ENCODE measurements at places on chromosomes 4 and X.

DNA sequence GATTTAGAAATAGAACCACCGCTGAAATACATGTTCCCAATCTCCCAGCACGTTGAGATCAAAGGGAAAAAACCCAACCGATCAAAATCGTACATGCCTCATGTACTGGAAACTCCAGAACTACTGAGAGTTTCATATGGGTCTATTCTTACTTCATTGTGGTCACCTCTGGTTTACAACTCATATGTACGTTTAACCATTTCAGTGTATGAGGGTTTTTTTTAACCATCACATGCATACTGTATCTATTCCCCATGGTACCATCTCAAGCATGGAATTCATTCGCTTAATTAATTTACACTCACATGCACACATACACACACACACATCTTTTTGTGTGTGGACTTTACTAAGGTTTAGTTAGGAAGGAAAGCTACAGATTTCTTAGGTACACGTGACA, 46.0 kb upstream of the CLNK start:
- no peak for DNase-seq

GRCh38 chr4:44965435-44966095, 239.2 kb upstream of the GNPDA2 start:
- no peak for DNase-seq

- no peak for DNase-seq
These were observed 7.4 kb downstream of the DCAF8L2 start for GRCh38 chrX:27597508-27597907.

- DNase-seq = no peak
These were observed 641.8 kb downstream of the FSTL5 start for GRCh38 chr4:161522031-161522430.

DNA sequence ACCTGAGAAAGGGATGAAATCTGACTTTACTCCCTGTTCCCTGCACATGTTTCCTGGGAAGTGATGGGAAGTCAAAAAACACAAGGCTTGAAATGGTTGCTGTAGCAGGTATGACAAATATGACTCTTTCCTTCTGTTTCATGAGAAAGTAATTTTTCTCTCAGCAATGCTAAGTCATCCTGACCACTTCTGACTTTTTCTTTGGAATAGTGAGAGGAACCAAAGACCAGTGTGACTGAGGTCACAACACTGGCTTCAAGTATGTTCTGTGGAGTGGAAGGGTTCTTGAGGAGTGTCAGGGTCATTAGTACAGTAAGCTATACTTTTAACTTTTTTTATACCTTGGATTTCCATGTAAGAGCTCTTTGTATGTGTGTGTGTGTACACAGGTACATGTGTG, 225.3 kb downstream of the PPP3CA start:
- no peak for DNase-seq

DNA sequence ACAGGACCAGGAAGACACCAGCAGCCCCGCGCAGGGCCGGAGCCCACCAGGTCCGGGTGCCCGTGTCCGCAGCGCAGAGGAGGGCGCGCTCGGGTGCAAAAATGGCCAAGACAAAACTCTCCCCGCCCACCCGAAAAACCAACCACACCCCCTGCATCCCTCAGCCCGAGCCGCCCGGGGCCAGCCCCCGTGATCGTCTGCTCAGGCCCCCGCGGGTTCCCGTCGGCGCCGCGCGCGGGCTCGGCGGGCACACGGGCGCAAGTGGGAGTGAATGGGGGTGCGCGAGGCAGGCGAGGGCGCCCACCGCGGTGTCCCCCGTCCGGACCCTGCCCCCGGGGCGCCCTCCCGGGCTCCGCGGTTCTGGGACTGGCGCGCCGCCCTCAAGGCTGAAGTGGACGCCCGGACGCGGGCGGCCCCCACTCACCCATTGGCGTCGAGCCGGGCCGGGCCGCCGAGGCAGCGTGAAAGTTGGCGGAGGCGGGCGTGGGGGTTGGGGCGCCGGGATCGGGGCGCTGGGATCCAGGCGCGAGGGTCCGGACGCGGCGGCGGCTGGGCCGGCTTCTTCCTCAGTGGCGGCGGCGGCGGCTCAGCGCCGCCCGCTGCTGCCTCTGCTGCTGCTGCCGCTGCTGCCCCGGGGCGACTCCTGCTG, 393 bp downstream of the SH3KBP1 start:
- no peak for DNase-seq

DNA sequence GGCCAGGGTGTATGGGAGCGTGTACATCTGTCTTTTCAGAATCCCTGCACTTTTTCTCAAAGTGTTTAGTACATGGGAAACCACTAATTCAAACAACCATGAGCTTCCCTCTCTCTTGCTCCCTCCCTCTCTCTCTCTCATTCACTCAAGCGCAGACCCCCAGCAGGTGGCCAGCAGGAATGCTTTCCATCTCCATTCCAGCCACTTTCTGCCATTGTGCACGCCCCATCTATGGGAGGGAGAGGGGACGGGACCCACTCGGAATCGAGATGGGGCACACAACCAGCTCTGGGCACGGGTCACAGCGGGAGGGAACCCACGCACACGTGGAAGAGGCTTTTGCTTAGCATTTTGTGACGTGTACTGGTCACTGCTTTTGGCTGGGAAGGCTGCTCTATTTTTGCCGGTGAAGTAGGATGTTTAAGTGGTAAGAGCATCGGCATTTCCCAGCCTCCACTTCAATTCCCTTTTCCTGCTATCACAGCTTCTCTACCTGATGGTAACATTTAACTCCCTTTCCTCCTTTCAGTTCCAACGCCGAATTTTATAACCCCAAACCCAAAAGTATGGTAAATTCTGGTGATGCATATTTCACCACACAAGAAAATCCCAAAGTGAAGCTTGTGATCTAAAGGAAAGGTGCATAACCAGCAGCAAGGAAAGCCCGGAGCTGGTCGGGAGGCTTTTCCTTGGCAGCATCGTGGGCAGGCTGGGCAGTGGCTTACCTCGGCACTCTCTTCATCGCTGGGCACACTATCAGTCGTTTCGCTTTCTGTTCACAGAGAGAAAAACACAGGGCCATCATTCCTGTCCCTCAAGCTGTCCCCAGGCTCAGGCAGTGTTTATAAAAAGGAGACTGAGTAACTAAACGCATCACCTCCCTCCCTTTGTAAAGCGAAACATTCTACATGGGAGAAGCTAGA, 84.1 kb downstream of the IRF2 start:
- peak; percentile 55 for DNase-seq

- no peak for DNase-seq
These were observed 1.6 kb downstream of the SLC49A3 start for GRCh38 chr4:687048-687970.

- DNase-seq = no peak
These were observed 176.5 kb downstream of the FBXW7 start for GRCh38 chr4:152359208-152360044.

DNA sequence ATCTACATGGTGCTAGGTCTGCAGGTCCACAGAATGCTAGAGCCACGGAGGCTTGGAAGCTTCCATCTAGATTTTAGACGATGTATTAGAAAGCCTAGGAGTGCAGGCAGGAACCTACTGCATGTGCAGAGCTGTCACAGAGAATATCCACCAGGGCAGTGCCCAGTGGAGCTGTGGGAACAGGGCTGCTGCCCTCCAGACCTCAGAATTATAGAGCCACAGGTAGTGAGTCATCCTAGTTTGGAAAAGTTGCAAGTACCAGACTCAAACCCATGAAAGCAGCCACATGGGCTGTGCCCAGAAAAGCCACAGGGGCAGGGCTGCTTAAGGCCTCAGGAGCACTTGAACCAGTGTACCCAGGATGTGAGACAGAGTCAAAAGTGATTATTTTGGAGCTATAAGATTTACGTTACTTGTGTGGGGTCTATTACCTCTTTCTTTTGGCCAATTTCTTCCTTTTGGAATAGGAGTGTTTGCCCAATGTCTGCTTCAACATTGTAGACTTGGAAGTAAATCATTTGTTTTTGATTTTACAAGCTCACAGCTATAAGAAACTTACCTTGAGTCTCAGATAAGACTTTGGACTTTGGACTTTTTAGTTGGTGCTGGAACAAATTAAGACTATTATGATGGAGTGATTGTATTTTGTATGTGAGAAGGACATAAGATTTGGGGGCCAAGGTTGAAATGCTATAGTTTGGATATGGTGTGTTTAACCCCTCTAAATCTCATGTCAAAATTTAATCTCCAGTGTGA, 143.5 kb upstream of the CHRDL1 start:
- DNase-seq = no peak

- no peak for DNase-seq
These were observed 6.0 kb downstream of the RPA4 start for GRCh38 chrX:96889726-96890125.

DNA sequence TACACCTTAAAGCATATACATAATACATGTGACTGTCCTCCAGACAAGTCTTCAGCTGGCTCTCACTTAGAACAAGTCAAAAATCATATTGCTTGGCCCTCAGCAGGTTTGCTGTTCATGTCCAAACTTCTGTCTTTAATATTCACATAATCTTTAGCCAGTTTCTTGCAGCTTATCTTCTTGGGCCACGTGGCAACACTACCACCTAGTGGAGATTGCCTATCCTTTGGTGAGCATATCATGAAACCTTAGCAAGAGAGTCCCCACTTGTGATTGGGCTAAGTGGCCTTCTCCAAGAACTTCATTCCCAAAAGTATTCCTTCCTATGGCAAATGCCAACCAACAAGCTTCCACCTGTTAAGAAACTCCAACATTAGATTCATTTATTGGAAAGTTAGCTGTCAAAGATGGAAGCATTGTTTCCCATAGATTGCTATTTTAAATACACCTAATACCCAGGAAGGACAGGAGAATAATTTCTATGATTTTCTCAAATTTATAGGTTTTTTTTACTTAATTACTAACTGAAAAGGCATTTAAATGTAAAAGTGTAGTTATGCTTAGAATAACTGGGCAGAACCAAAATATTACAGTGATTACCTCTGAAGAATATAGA, 231.9 kb upstream of the INTU start:
- DNase-seq = peak; percentile 57

DNA sequence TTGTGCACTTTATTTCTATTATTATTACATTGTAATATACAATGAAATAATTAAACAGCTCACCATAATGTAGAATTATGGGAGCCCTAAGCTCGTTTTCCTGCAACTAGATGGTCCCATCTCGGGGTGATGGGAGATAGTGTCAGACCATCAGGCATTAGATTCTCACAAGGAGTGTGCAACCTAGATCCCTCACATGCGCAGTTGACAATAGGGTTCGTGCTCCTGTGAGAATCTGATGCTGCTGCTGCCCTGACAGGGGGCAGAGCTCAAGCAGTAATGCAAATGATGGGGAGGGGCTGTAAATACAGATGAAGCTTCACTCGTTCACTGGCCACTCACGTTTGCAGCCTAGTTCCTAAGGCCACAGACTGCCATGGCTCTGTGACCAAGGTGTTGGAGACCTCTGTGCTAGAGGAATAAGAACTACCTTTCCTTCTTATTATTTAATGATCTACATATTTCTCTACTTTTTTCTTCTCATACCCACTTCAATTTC, 492.9 kb upstream of the INTU start:
- DNase-seq = no peak

DNA sequence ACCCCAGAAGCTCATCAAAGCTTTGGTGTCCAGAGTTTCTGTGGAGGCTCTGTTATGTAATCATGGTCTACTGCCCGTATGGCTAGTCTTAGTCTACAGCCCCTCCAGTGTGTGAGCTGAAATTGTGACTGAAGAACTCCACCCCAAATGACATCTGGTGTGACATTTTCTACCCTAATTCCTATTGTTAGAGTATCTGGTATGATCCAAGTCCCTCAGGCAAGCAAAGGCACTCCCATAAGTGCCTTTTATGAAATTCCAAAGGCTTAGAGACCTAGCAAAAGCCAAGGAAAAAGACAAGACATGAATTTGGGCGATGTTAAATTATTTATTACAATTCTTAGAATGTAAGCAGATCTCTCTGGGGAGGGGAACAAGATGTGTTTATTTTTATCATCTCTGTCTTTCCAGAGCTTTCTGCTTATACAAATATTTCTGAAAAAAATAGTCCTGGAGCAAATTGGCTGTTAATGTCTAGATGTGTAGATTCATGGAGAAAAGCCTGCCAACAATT, 417.4 kb downstream of the CCSER1 start:
- no peak for DNase-seq

- DNase-seq = no peak
These were observed 135.3 kb downstream of the ZNF518B start for GRCh38 chr4:10321931-10322330.

GRCh38 chr4:101198682-101199339, 148.5 kb downstream of the PPP3CA start:
- no peak for DNase-seq

DNA sequence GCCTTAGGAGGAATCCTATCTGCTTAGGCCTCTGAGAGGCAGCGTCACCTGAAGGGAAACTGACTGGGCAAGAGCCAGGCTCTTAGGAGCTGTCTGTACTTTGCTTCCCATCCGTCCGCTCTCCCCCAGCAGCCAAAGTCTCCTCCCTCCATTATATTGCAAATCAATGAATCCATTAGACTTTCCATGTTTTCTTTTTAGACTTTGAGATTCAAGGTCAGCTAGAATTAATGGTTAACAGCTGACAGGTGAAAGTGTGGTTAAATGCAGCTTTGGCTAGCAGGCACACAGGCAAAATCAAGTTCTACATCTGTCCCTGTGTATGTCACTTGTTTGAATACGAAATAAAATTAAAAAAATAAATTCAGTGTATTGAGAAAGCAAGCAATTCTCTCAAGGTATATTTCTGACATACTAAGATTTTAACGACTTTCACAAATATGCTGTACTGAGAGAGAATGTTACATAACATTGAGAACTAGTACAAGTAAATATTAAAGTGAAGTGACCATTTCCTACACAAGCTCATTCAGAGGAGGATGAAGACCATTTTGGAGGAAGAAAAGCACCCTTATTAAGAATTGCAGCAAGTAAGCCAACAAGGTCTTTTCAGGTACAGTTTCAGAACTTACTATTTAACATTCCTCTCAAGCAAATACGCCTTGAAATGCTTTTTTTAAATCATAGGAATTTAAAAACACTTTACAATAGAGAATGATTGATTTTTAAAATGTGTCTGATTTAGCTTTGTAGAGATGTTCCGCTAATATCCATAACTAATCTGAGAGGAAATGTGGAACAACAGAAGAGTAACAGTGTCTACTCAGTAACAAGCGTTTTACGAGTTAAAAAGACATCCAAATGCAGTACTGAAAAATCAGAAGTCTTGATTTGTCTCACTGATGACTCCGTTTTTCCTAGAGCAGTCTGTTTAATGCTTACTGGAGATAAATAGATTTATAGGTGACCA, at the start of gene F11:
Gene F11, plus strand, starts transcription at position 507 of the 970 bp plus-strand sequence. CDS start 948 bp downstream, outside the sequence.
- DNase-seq = no peak

DNA sequence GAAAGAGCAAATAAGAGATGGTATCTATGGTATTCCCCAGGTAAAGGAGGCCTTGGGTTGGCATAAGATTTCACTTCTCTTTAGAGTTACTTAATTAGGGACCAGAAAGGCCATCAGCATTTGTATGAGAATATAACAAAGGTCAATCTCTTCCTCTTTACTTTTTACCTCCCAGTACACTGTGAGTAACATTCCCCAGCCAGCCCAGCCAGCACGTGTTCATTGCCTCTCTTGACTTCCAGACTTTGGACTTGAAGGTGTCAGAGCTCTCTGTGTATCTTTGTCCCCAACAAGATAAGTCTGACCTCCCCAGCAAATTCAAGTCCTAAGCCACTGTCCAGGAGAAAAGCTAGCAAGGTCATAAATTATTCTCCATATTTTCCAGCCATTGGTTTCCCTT, 110.5 kb downstream of the AR start:
- no peak for DNase-seq

- no peak for DNase-seq
These were observed 1472.0 kb downstream of the FAM133A start for GRCh38 chrX:95145848-95146490.
